ENCODE measurements at places on chromosomes 3 and 15. TPM values are rescaled to one million over a fixed set of nuclear protein-coding genes. Genes with fewer than 3 reads are reported as not detected.

DNA sequence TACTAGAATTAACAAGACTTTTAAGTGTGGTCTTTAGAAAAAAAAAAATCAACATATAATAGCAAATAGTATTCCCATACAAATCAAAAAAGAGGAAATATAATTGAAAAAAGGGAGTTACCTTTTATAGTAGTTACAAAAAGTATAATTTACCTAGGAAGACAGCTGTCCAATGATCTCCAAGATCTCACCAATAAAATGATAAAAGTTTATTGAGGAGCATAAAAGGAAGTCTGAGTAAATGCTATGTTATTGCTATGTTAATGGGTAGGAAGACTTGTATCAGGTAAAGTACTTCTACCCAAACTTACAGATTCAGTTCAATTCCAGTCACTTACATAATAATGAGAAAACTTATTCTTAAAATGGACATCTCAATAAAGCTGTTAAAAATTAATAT lies 379.0 kb upstream of the TPM1 start:
- H3K27ac ChIP-seq, result no peak overlapping the region
- peaks cover 9% of the 10 kb centered on the region for H3K4me1 ChIP-seq
- DNase-seq, result no peak
- H3K27me3 ChIP-seq, result no peaks in the 10 kb centered on the region
- H3K4me3 ChIP-seq, result no peak overlapping the region
- H3K36me3 ChIP-seq, result peaks cover 7% of the 10 kb centered on the region

GRCh38 chr3:123021388-123021787 lies 6.2 kb downstream of the SEMA5B start:
- H3K27ac ChIP-seq, result peak overlapping the region; percentile 77
- H3K4me3 ChIP-seq, result peak overlapping the region; percentile 39
- peaks cover 55% of the 10 kb centered on the region for H3K4me1 ChIP-seq
- H3K27me3 ChIP-seq, result peaks cover 27% of the 10 kb centered on the region
- no peak for DNase-seq

TGM5 gene
- total RNA-seq, result not detected

- no peaks in the 10 kb centered on the region for H3K27me3 ChIP-seq
- no peak for DNase-seq
- no peaks in the 10 kb centered on the region for H3K36me3 ChIP-seq
- H3K27ac ChIP-seq, result no peak overlapping the region
- no peak overlapping the region for H3K4me3 ChIP-seq
Measured at GRCh38 chr3:16940769-16941700, 56.3 kb downstream of the PLCL2 start.

- peaks cover 25% of the 10 kb centered on the region for H3K36me3 ChIP-seq
- peaks cover 9% of the 10 kb centered on the region for H3K27me3 ChIP-seq
- no peak overlapping the region for H3K4me3 ChIP-seq
Measured at GRCh38 chr3:32045091-32045915, 61.1 kb upstream of the GPD1L start.

DNA sequence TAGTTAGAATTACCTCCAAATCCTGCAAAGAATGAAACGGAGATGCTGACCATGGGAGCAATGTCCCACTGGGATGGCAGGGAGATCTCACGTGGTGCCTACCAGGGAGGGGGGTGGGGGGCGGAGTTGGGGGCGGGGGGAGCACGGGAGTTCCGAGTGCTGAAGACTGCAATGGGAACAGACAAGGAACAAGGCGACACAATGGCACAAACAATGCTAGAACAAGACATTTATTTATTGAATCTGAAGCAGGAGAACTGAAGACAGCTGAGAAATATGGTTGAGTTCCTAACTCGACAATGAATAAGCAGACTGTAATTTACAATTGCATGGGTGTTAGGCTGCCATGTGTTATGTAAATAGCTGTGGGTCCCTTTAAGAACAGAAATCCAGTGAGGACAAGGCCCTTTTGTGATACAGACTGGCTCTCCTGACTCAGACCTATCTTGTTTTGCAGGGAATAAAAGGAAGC lies 91.2 kb downstream of the AQP9 start:
- peak overlapping the region; percentile 80 for H3K27ac ChIP-seq
- peaks cover 14% of the 10 kb centered on the region for H3K27me3 ChIP-seq
- H3K36me3 ChIP-seq, result no peaks in the 10 kb centered on the region
- H3K4me3 ChIP-seq, result peak overlapping the region; percentile 55

- no peaks in the 10 kb centered on the region for H3K36me3 ChIP-seq
- H3K4me3 ChIP-seq, result no peak overlapping the region
- no peak overlapping the region for H3K27ac ChIP-seq
- DNase-seq, result no peak
- H3K27me3 ChIP-seq, result no peaks in the 10 kb centered on the region
- peaks cover 10% of the 10 kb centered on the region for H3K4me1 ChIP-seq
Measured at GRCh38 chr3:80055306-80055705, 287.5 kb upstream of the ROBO1 start.

GRCh38 chr15:85540085-85540797 lies 159.8 kb downstream of the AKAP13 start:
- DNase-seq, result no peak
- no peaks in the 10 kb centered on the region for H3K27me3 ChIP-seq
- H3K4me3 ChIP-seq, result no peak overlapping the region
- H3K4me1 ChIP-seq, result peaks cover 22% of the 10 kb centered on the region

DNA sequence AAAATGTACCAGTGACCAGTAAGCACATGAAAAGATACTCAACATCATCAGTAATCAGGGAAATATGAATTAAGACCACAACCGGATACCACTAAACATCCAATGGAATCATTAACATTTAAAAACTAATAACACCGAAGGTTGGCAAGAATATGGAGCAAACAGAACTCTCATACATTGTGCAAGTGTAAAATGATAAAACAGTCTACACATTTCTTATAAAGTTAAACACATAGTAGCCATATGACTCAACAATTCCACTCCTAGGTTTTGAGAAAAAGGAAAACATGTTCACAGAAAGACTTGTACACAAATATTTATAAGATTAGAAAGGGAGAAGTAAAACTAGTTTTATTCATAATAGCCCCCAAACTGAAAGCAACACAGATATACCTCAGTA lies 60.3 kb upstream of the SLCO2A1 start:
- DNase-seq, result no peak
- no peaks in the 10 kb centered on the region for H3K27me3 ChIP-seq

DNA sequence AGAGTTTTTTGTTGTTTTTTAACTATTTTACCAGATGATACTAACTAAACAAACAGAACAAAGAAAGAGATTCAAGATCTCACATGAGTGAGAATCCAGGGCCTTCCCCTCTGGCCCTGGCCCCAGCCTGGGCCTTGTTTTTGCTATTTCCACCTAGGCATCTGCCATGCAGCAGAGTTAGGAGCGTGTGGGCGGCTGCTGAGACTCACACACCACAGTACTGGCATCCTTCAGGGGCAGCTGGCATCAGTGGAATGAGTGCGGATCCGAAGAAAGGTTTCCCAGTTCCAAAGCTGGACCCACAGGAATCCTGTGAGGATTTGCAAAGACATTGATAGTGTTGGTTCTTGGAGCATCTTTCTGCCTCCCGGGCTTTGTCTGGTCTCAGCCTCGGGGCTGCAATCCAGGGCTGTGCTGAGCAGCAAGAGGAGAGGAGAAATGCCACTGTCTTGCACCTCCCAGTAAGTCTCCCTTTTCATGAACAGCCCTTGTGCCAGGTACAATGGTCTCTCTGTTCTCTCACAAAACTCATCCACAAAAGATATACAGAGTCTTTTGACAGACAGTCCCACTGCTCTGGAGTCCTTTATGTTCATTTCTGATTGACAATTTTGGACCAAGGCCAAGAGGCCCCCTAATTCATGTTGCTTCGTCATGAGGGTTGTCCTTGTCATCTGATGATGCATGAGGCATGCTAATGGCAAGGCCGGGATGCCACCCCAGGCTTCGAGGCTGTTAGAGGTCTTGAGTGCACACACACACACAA lies 46.6 kb downstream of the APH1B start:
- H3K4me3 ChIP-seq, result no peak overlapping the region
- H3K36me3 ChIP-seq, result no peaks in the 10 kb centered on the region
- peaks cover 21% of the 10 kb centered on the region for H3K4me1 ChIP-seq
- H3K27ac ChIP-seq, result peak overlapping the region; percentile 26
- H3K27me3 ChIP-seq, result no peaks in the 10 kb centered on the region
- no peak for DNase-seq

PODXL2 gene
- 37.8 TPM for total RNA-seq

CHRNA7 gene
- 5.6 TPM for total RNA-seq

CHRM5 gene
- not detected for total RNA-seq

POLG gene
- total RNA-seq, result 63.9 TPM

GRCh38 chr3:197983076-197983475 lies 23.1 kb downstream of the LMLN start:
- no peaks in the 10 kb centered on the region for H3K36me3 ChIP-seq
- H3K27ac ChIP-seq, result no peak overlapping the region
- no peaks in the 10 kb centered on the region for H3K27me3 ChIP-seq
- no peak overlapping the region for H3K4me3 ChIP-seq
- H3K4me1 ChIP-seq, result no peaks in the 10 kb centered on the region

DNA sequence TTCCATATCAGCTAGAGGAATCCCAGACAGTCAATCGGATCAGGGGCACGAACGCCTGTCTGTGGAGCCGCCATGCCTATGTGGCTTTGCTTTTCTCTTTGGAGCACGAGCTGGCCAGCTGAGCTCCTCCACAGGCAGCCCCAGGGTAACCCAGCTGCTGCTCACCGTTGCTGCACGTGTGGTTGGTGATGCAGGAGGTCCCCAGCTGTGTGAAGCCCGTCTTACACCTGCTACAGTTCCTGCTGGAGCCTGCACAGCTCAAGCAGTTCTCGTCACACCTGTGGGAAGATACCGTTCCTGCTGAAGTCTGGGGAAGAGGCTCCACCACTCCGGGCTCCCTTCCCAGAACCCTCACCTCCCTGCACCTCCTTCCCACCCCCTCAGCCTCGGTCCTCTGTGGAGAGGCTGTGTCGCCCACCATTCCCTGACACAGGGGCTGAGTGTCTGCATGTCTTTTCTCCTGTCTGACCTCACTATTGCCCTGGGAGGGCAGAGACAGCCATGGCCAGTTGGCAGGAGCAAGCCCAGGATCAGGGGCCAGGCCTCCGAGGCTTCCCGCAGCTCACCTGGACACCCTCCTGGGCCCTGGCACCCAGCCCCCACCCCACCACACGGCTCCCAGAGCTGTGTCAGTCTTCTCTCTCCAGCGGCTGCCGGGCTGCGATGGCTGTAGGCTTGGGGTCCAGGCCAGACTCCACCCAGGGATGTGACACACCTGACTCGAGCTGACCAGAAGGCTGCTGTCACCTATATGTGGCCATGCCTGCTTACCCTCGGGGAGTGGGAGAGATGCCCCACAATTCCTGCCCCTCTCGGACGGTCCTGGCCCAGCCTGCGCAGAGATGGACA lies 12.2 kb upstream of the SNRPA1 start:
- no peak overlapping the region for H3K4me3 ChIP-seq
- DNase-seq, result no peak
- H3K4me1 ChIP-seq, result no peaks in the 10 kb centered on the region
- H3K27ac ChIP-seq, result no peak overlapping the region
- H3K36me3 ChIP-seq, result no peaks in the 10 kb centered on the region

GXYLT2 gene
- total RNA-seq, result 5.3 TPM

GRCh38 chr3:58659051-58659675 lies 7.4 kb downstream of the FAM3D start:
- peak; percentile 51 for DNase-seq
- H3K36me3 ChIP-seq, result no peaks in the 10 kb centered on the region
- H3K27ac ChIP-seq, result no peak overlapping the region
- no peaks in the 10 kb centered on the region for H3K27me3 ChIP-seq
- no peak overlapping the region for H3K4me3 ChIP-seq

DNA sequence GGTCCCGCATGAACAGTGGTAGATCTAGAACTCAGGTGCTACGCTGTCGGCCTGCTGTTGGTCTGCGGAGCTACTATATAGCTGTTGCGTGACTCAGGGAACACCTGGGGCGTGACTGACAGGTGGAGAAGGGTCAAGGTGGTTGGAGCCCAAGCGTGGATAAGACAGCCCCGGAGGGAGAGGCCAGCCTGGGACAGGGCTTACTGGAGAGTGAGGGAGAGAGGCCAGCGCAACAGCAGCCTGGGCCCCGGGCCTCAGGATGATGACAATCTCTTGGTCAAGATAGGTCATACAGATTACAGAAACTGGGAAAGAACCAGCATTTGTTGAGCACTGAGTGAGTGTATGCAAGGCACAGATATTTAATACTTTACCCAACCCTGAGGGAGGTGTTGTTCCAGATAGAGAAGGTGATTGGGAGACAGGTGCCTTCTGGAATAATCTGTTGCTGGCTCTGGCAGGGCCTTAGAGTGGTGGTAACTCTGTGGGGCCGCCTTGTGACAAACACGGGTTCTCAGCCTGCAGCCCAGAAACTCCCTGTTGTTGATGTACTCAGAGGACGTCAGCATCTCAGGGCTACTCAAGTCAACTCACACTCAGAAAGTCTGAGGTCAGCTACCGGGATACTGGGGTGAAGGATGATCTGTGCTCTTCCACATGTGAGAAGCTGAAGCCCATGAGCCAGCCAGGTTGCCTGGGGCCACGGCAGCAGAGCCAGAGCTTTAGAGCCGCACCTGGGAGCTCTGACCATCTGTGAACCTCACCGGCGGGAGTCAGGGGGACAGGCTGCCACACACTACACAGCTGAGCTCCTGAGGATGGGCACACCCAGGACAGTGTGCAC lies 265.4 kb upstream of the HES1 start:
- H3K27me3 ChIP-seq, result peaks cover 47% of the 10 kb centered on the region
- no peak overlapping the region for H3K27ac ChIP-seq
- H3K36me3 ChIP-seq, result no peaks in the 10 kb centered on the region
- DNase-seq, result no peak

DNA sequence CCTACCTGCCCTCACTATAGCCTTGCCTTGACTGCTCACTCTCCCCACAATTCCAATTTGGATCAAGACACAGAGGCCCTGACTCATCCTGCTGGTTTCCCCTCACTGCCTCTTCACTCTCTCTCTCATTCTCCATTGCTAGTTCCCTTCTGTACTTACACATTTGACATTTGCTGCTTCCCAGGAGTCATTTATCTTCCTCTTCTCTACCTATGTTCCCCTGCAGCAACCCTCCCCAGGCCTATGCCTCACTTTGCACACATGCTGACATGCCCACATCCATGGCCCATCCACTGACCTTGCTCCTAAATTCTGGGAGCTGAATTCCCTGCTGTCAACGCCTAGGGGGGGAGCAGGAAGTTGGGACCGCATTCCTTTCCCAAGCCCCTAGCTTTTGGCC lies 82.2 kb downstream of the SRGAP3 start:
- H3K27me3 ChIP-seq, result no peaks in the 10 kb centered on the region
- DNase-seq, result no peak
- H3K36me3 ChIP-seq, result no peaks in the 10 kb centered on the region

FGF12 gene
- total RNA-seq, result 8.0 TPM

GRCh38 chr3:56919797-56920195 lies 118.0 kb upstream of the ARHGEF3 start:
- H3K4me1 ChIP-seq, result peaks cover 43% of the 10 kb centered on the region
- H3K27me3 ChIP-seq, result no peaks in the 10 kb centered on the region
- H3K36me3 ChIP-seq, result no peaks in the 10 kb centered on the region
- no peak overlapping the region for H3K27ac ChIP-seq
- no peak for DNase-seq

SPINK8 gene
- total RNA-seq, result not detected

DNA sequence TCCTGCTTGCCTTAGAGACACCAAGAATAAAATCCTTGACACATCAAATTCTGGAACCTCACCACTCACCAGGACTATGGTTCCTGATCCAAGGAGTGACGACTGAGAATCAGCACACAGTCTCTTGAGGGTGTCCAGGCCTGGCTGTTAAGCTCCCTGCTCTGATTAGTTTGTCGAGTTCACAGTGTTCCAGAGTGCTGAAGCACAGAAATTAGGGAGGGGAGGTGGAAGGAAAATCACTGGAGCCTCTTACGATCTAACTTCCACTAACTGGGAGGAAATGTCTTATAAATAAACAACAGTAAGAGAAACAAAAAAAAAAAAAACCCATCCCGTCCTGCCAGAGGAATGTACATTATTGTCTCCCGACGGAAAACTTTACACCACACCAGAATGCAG lies 330.2 kb downstream of the TIGIT start:
- H3K27ac ChIP-seq, result no peak overlapping the region
- no peak for DNase-seq
- H3K4me3 ChIP-seq, result no peak overlapping the region
- no peaks in the 10 kb centered on the region for H3K27me3 ChIP-seq
- H3K4me1 ChIP-seq, result peaks cover 21% of the 10 kb centered on the region

TBC1D2B gene
- 16.8 TPM for total RNA-seq

All from WTC11 (cell line).